Stomach (tissue), 19 donors: ENCODE measurements at places on chromosomes 5 and 9.
A peak's percentile ranks its signal among the peaks of the same experiment; 100 is the strongest.

DNA sequence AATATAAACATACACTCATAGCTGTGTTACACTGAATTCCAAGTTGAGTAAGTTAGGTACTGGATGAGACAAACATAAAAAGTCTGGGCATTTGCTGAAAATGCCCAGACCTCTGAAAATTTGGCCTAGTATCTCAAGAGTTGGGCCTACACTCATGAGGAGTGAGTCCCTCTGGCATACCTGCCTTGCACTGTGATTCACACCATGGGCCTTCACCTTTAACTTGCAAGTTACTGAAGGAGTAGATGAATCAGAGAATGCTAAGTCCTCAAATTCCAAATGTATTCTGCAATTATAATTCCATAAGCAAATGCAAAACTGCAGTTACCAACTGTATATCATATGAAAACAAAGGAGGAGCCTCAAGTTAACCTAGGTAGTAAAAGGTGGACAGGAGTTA is 32.3 kb upstream of the C9orf40 start:
- H3K4me1 ChIP-seq, result no peaks in the 10 kb centered on the region
- H3K27me3 ChIP-seq, result no peaks in the 10 kb centered on the region
- H3K36me3 ChIP-seq, result peaks cover 21% of the 10 kb centered on the region
- DNase-seq, result no peak
- H3K4me3 ChIP-seq, result no peak overlapping the region

GRCh38 chr9:14531341-14532269 is 161.6 kb downstream of the ZDHHC21 start:
- no peaks in the 10 kb centered on the region for H3K4me1 ChIP-seq
- H3K4me3 ChIP-seq, result no peak overlapping the region
- H3K36me3 ChIP-seq, result no peaks in the 10 kb centered on the region
- H3K27ac ChIP-seq, result no peak overlapping the region
- DNase-seq, result no peak

DNA sequence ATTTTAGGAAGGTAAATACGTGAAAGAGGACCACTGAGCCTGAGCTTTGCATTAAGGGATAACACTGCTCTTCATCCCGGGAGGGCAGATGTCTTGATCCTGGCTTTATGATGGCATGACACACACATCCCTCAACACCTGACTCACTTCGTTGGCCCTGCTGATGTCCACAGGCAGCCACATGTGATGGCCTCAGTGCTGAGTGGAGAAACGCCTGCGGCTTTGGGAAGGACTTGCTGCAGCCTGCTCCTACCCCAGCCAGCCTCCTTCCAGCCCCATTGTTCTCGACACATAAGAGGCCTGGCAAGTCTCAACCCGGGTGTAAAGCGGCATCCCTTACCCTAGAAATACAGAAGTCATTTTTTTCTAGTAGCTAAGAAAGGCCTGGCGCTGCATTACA is 169.0 kb downstream of the SYK start:
- no peak overlapping the region for H3K27ac ChIP-seq
- H3K27me3 ChIP-seq, result no peaks in the 10 kb centered on the region
- no peaks in the 10 kb centered on the region for H3K4me1 ChIP-seq
- DNase-seq, result peak; percentile 38
- no peak overlapping the region for H3K4me3 ChIP-seq

- H3K27ac ChIP-seq, result no peak overlapping the region
- no peaks in the 10 kb centered on the region for H3K36me3 ChIP-seq
- DNase-seq, result no peak
- H3K27me3 ChIP-seq, result peaks cover 90% of the 10 kb centered on the region
- no peak overlapping the region for H3K4me3 ChIP-seq
- H3K4me1 ChIP-seq, result no peaks in the 10 kb centered on the region
Measured at GRCh38 chr9:1034271-1034670, 15.9 kb upstream of the DMRT2 start.

GRCh38 chr9:129595311-129595741 is 25.6 kb downstream of the C9orf50 start:
- no peaks in the 10 kb centered on the region for H3K36me3 ChIP-seq
- peak overlapping the region; percentile 91 for H3K27ac ChIP-seq
- H3K27me3 ChIP-seq, result no peaks in the 10 kb centered on the region
- H3K4me1 ChIP-seq, result peaks cover 44% of the 10 kb centered on the region
- no peak overlapping the region for H3K4me3 ChIP-seq

DNA sequence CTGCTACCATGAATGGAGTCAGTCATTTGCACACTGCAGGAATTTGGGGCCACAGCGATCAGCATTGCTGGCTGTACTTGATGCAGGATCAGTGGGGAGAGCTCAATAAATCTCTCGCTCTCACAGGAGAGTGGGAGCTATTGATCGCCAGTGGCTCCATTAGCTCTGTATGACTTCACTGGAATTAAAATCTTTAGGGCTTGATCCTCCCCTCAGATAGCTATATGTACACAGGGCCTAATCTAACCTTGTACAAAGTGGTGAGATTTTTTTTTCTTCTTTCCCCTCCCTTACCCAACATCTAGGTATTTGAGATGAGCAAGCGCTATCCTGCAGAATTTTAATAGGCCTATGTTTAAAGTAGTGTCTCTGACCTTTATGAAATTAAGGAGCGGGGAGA is 84.9 kb downstream of the IZUMO3 start:
- no peaks in the 10 kb centered on the region for H3K36me3 ChIP-seq
- H3K4me3 ChIP-seq, result no peak overlapping the region
- H3K27ac ChIP-seq, result no peak overlapping the region
- H3K27me3 ChIP-seq, result no peaks in the 10 kb centered on the region
- no peaks in the 10 kb centered on the region for H3K4me1 ChIP-seq
- DNase-seq, result no peak

DNA sequence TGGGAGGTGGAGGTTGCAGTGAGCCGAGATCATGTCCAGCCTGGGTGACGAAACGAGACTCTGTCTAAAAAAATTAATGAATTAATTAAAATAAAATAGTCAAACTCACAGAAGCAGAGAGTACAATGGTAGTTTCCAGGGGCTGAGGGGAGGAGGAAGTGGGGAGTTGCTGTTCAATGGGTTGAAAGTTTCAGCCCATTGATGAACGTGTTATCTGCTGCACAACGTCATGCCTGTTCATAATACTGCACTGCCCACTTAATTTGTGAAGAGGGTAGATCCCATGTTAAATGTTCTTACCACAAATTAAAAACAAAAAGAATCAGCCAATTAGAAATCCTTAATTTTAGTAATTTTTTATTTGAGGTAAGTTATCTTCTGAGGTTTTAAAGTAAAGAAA is 16.4 kb upstream of the RUFY1 start:
- peaks cover 5% of the 10 kb centered on the region for H3K4me1 ChIP-seq
- DNase-seq, result no peak
- no peak overlapping the region for H3K27ac ChIP-seq
- peaks cover 12% of the 10 kb centered on the region for H3K27me3 ChIP-seq

GRCh38 chr5:75460942-75461610 is 50.4 kb downstream of the CERT1 start:
- no peaks in the 10 kb centered on the region for H3K36me3 ChIP-seq
- H3K4me1 ChIP-seq, result peaks cover 56% of the 10 kb centered on the region
- peak; percentile 28 for DNase-seq
- no peak overlapping the region for H3K4me3 ChIP-seq

DNA sequence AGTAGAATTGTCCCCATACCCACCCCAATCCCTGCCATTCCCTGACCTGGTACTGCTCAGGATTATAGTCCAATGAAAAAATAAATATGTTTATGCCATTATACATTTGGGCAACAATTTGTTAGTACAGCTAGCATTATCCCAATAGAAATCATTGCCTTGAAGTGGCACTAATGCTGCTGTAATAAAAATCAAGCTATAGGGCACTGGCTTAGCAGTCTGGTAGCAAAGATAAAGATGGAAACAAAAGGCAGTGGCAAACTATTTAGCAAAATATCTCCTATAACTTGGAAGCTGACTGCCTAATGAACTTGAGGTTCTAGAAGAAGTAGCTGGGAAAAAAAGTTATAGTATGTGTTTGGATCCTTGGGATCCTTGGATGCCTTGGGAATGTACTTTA is 2.2 kb upstream of the TOPORS start:
- H3K27me3 ChIP-seq, result no peaks in the 10 kb centered on the region
- no peak for DNase-seq
- peaks cover 24% of the 10 kb centered on the region for H3K4me1 ChIP-seq
- no peak overlapping the region for H3K4me3 ChIP-seq
- H3K36me3 ChIP-seq, result no peaks in the 10 kb centered on the region

DNA sequence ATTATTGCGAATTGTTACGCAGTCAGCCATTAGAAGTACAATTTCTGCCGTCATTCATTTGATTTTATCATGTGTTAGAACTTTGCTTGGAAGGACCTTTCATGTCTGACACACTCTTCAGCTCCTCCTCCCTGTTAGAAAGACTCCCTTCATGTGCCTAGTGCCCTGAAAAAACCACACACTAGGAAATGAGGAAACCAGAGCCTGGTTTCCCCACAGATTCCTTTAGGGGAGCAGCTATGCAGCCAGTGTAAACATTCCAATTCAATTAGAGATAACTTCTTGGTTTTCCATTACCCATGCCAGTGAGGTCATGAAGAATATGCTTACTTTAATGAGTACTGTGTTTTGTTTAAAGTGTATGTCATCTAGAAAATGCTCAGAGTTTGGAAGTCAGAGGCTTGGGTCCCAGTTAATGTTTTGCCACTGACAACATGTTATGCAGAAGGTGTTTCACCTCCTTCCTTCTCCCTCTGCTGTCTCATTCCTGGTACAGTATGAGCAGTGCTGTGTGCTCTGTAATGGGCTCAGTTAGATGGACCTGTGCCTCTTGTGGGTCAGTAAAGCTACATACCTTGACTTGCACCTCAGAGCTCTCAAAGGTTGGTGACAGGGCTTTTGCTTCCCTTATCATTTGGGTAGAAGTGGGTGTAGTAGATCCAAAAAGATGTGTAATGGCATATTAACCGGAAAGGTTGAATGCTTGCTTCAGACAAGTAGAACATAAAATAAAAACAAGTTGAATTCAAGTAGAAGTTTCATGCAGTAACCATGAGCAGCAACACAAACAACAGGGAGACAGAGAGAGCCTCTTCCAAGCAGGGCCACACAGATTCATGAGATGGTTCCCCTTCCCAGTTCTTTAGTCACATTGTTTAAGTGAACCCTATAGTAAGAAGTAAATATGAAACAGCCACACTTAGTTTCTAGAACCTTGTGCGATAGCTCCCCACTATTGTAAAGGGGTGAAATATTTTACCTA is 52.6 kb upstream of the TNFAIP8 start:
- H3K27me3 ChIP-seq, result no peaks in the 10 kb centered on the region
- peaks cover 22% of the 10 kb centered on the region for H3K4me1 ChIP-seq
- peak overlapping the region; percentile 75 for H3K27ac ChIP-seq
- H3K36me3 ChIP-seq, result no peaks in the 10 kb centered on the region
- DNase-seq, result peak; percentile 83
- H3K4me3 ChIP-seq, result no peak overlapping the region

GRCh38 chr5:156815988-156816599 is 34.0 kb upstream of the PPP1R2B start:
- DNase-seq, result peak; percentile 55
- no peak overlapping the region for H3K4me3 ChIP-seq
- no peak overlapping the region for H3K27ac ChIP-seq
- H3K36me3 ChIP-seq, result no peaks in the 10 kb centered on the region

- no peak overlapping the region for H3K27ac ChIP-seq
- DNase-seq, result no peak
- no peak overlapping the region for H3K4me3 ChIP-seq
- H3K36me3 ChIP-seq, result no peaks in the 10 kb centered on the region
- no peaks in the 10 kb centered on the region for H3K4me1 ChIP-seq
Measured at GRCh38 chr5:166178411-166179080, 2112.9 kb upstream of the WWC1 start.

DNA sequence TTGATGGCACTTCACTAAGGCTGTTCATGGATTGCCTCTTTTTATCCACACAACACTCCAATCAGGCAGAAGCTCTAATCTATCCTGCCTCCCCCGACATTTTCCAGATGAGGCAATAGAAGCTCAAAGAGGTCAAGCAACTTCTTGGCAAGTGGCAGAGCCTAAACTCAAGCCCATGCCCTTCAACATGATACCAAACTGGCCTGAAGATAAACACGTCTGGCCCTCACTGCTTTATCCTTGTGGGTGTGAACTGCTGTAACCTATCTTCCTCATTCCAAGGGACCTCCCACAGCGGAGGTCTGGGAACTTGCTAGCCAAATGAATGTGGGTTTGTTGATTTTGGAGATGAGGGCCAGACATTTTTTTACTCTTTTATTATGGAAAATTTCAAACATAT is 9.5 kb downstream of the SLC35A4 start:
- H3K27ac ChIP-seq, result no peak overlapping the region
- peaks cover 13% of the 10 kb centered on the region for H3K36me3 ChIP-seq
- H3K27me3 ChIP-seq, result no peaks in the 10 kb centered on the region

- H3K4me1 ChIP-seq, result peaks cover 63% of the 10 kb centered on the region
- H3K27ac ChIP-seq, result peak overlapping the region; percentile 50
- DNase-seq, result no peak
- no peak overlapping the region for H3K4me3 ChIP-seq
Measured at GRCh38 chr5:119313197-119313596, 42.6 kb upstream of the TNFAIP8 start.

GRCh38 chr5:65041296-65042158 is 272.8 kb downstream of the CWC27 start:
- H3K27ac ChIP-seq, result no peak overlapping the region
- H3K36me3 ChIP-seq, result no peaks in the 10 kb centered on the region
- H3K27me3 ChIP-seq, result no peaks in the 10 kb centered on the region
- H3K4me1 ChIP-seq, result peaks cover 2% of the 10 kb centered on the region
- DNase-seq, result no peak

- H3K36me3 ChIP-seq, result no peaks in the 10 kb centered on the region
- no peak overlapping the region for H3K4me3 ChIP-seq
- DNase-seq, result peak; percentile 19
- no peaks in the 10 kb centered on the region for H3K4me1 ChIP-seq
Measured at GRCh38 chr9:85248514-85249312, 493.0 kb downstream of the AGTPBP1 start.

GRCh38 chr9:25078202-25078601 is 532.5 kb upstream of the IZUMO3 start:
- no peak overlapping the region for H3K27ac ChIP-seq
- no peak for DNase-seq
- H3K4me3 ChIP-seq, result no peak overlapping the region
- no peaks in the 10 kb centered on the region for H3K4me1 ChIP-seq
- H3K36me3 ChIP-seq, result no peaks in the 10 kb centered on the region

DNA sequence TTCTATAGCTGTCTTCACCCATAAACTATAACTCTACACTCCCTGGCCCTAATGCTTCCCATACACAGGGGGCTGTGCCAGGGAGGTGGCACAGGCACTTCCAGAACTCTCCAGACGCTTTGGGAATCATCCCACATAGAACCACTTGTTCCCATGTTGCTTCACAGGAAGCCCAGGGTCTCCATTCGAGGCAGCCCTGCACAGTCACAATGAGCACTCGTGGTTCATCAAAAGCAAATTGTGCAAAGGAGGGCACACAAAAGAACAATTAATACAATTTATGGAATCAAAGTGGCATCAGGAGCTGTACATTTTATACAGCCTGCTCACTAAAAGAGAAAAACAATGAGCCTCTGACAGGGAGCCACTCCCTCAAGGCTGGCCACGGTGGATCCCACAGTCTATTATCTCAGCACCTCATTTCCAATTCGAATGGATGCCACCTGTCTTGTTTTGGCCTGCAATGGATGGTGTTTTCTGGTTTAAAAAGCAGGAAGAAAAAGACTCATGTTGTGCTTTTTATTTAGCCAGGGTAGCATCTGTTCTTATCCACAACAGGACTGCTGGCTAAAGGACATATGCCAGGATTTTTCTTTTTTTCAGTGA is 354.8 kb downstream of the ENC1 start:
- no peak overlapping the region for H3K4me3 ChIP-seq
- H3K36me3 ChIP-seq, result no peaks in the 10 kb centered on the region
- H3K4me1 ChIP-seq, result no peaks in the 10 kb centered on the region
- no peak for DNase-seq

GRCh38 chr5:95216136-95216955 is 68.5 kb downstream of the MCTP1 start:
- DNase-seq, result no peak
- H3K4me3 ChIP-seq, result no peak overlapping the region
- no peaks in the 10 kb centered on the region for H3K36me3 ChIP-seq

GRCh38 chr9:86771941-86772634 is 175.2 kb downstream of the GAS1 start:
- H3K36me3 ChIP-seq, result no peaks in the 10 kb centered on the region
- H3K4me1 ChIP-seq, result no peaks in the 10 kb centered on the region
- no peak overlapping the region for H3K27ac ChIP-seq
- H3K4me3 ChIP-seq, result no peak overlapping the region
- no peaks in the 10 kb centered on the region for H3K27me3 ChIP-seq
